ENCODE measurements at places on chromosomes 6 and 20.

DNA sequence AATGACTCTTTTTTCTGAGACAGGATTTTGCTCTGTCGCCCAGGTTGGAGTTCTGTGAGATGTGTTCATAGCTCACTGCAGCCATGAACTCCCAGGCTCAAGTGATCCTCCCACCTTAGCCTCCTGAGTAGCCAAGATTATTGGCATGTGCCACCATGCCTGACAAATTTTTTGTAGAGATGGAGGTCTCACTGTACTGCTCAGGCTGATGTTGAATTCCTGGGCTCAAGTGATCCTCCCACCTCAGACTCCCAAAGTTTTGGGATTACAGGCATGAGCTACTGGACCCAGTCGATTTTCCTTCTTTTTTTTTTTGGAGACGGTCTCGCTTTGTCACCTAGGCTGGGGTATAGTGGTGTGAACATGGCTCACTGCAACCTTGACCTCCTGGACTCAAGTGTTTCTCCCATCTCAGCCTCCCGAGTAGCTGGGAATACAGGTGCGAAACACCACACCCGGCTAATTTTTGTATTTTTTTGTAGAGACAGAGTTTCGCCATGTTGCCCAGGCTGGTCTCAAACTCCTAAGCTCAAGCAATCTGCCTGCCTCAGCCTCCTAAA is 24.3 kb downstream of the BCL2L1 start:
- no peak for DNase-seq

GRCh38 chr6:167349631-167350274 is 24.9 kb downstream of the TTLL2 start:
- no peak for DNase-seq

DNA sequence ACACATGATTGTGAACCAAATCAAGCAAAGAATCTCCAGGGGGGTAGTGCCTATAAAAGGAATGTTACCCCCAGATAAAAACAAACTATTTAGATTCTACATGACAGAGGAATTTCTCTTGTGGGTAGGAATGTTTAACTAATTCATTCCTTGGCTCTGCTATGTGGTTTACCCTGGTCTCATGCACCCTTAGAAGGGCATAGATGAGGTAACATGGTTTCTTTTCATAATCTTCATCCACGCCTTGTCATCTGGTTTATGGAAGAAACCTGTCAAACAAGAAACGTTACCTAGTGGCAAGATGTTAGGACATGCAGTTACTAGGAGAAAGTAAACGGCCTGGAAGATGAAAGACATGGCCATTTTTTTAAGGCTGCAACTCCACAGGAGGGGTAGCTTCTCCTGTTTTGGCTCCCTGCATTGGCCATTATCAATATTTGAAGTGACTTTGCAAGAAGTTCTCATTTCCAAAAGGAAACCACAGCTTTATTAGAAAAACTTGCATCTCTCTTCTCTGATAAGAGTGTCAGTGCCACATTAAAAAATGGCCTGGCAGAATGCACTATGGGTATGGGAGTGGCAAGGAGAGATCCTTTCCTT is 45.5 kb downstream of the STX11 start:
- DNase-seq, result peak; percentile 94

GRCh38 chr20:24647713-24648112 is 178.3 kb downstream of the SYNDIG1 start:
- no peak for DNase-seq

GRCh38 chr6:166325383-166326042 is 16.8 kb downstream of the SFT2D1 start:
- no peak for DNase-seq
